ENCODE measurements at places on chromosomes 13 and 19.

DNA sequence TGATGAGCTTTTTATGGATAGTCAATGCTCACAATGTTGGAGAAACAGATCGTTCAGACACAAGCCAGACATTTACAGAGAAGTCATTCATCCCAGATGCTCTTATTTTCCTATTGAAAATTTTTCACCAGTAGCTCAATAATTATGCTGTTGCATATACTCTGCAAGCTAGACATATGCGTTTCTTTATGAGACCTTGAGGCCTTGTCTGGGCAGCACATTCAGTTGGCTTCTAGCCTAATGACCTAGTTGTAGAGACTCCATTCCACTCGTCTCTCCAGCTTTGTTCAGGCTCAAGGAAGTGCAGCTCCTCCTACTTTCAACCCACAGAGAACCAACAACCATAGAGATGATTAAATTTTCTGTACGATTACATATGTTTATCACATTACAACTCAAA is 237.7 kb downstream of the MZT1 start:
- DNase-seq = no peak

- DNase-seq = no peak
These were observed 86.6 kb downstream of the TNFRSF19 start for GRCh38 chr13:23656637-23657371.

DNA sequence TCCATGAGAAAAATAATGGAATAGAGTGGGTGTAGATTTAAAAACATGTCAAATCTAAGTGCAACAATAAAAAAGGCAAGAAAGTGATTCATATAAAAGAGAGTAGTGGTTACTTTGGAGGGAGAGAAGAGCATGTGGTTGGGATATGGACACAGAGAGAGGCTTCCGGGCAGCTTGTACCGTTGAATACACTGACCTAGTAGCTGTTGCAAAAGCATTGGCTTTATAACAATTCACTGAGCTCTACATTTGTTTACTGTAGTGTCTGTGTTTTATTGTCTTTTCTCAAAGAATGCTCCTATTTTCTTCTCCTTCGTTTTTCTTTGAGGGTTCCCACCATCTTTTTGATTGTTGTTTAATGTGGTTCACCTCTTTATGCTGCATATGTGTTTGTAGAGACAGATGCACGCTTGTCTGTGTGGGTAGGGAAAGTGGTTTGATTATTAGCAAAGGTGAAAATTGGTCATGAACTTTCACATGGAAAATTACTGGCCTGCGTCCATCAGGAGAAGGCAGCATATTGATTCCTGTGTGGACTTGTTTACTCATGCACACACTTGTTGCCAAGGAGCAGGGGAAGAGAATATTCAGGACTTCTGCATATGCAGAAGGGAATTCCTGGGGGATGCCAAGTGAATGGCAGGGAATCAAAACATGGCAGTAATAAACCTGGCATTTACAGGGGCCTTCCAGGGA is 29.9 kb upstream of the IRS2 start:
- no peak for DNase-seq

- no peak for DNase-seq
These were observed 12.8 kb upstream of the CERS4 start for GRCh38 chr19:8196271-8196927.

GRCh38 chr13:38473305-38473704 is 123.7 kb downstream of the UFM1 start:
- no peak for DNase-seq

DNA sequence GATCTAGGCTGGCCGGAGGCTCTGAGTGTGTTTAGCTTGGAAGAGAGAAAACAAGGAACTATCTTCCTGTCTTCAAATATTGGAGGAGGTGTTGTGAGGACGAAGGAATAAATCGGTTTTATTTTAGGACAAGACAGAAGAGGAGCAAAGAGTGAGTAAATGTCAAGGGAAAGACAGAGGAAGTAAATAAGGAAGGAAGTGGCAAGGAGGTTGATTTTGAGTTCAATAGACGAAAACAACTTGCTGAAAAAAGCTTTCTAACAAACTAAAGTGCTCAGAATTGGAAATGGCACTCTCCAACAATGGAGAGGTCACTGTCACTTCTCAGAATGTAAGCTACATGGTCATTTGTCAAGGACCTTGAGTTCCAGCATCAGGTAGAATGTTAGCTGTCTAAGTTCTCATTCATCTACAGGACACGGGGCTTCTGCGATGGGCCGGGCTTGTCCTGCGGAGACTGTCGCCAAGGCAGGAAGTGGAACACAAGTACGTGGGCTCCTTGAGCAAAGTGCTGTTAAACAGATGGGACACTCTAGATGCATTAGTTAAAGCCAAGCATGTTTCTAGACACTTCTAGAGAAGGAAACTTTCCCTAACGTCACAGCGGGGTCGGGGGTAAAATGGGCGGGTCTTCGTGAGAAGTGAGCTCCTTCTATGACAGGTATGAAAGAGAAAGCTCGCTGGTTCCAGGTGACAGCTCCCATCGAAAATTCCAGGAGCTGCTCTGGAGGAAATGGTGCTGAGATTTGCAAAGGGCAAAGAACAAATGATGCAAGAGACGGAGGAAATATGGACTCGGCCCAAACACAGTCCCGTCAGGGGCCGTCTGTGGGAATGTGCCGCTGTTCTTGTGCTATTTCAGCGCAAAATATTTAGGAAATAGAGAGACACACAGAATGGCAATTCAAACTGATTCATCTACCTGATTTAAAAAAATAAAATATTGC is 103.9 kb upstream of the UBL3 start:
- DNase-seq = no peak
